MCF 10A (cell line): ENCODE measurements at places on chromosomes 1 and 21.

GRCh38 chr1:177476676-177477075 is 305.9 kb downstream of the BRINP2 start:
- H3K36me3 ChIP-seq, result no peaks in the 10 kb centered on the region
- no peak overlapping the region for H3K27ac ChIP-seq
- no peak overlapping the region for H3K4me3 ChIP-seq
- no peak for DNase-seq

- no peak overlapping the region for H3K27ac ChIP-seq
- H3K4me1 ChIP-seq, result no peaks in the 10 kb centered on the region
- no peak for DNase-seq
- peaks cover 46% of the 10 kb centered on the region for H3K36me3 ChIP-seq
- no peaks in the 10 kb centered on the region for H3K27me3 ChIP-seq
- no peak overlapping the region for H3K4me3 ChIP-seq
These were observed 156.0 kb downstream of the PGBD5 start for GRCh38 chr1:230270185-230270558.

GRCh38 chr1:211628417-211628816 is 47.0 kb downstream of the NEK2 start:
- peaks cover 30% of the 10 kb centered on the region for H3K4me1 ChIP-seq
- H3K4me3 ChIP-seq, result no peak overlapping the region
- no peak for DNase-seq
- no peaks in the 10 kb centered on the region for H3K27me3 ChIP-seq
- no peak overlapping the region for H3K27ac ChIP-seq
- H3K36me3 ChIP-seq, result peaks cover 6% of the 10 kb centered on the region

- H3K36me3 ChIP-seq, result no peaks in the 10 kb centered on the region
- no peaks in the 10 kb centered on the region for H3K27me3 ChIP-seq
- H3K4me1 ChIP-seq, result no peaks in the 10 kb centered on the region
- H3K27ac ChIP-seq, result no peak overlapping the region
These were observed 35.7 kb upstream of the OSBPL9 start for GRCh38 chr1:51581238-51581637.

GRCh38 chr1:238488401-238488800 is 597.7 kb upstream of the ZP4 start:
- H3K27ac ChIP-seq, result no peak overlapping the region
- H3K36me3 ChIP-seq, result no peaks in the 10 kb centered on the region
- no peaks in the 10 kb centered on the region for H3K27me3 ChIP-seq
- DNase-seq, result no peak
- H3K4me3 ChIP-seq, result no peak overlapping the region

DNA sequence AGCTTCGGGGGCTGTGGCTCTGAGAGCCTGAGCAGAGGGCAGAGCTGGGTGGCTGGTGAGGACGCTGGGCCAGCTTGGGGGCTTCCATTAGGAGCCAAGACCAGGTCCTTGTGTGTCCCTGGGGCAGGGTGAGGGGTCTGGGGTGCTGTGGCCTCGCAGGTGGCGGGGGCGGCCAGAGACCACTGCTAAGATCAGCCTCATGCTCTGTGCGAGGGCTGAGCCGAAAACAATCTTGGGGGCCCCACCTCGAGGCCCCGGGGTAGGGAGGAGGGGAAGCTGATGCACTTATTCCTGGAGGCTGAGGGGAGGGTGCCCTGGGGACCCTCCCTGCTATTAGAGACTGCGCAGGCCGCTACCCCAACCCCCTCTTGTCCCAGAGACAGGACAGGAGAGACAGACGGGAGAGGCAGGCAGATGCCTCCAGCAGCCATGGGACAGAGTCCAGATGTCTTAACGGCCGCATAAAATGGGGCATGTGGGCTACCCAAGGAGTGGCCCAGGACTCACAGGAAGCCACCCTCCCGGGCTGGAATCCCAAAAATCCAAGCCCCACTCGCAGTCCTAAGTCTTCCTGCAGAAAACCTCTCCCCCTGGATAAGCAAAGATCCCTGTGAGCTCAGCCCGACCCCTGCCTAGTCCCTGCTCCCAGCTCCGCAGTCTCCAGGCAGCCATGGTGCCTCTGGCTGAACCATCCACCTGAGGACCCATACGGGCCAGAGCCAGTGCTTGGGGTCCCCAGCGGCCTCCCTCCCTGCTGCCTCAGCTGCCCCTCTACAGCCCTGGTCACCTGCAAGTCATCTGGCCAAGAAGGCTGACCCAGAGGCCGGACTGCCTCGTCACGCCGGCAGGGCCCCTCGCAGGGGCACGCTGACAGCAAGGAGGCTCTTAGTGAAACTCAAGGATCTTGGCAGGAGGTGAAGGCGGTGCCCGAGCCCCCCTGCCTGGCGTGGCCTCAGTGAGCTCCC is 43.6 kb upstream of the COL18A1 start:
- H3K27me3 ChIP-seq, result no peaks in the 10 kb centered on the region
- no peak overlapping the region for H3K4me3 ChIP-seq
- H3K36me3 ChIP-seq, result no peaks in the 10 kb centered on the region
- no peak overlapping the region for H3K27ac ChIP-seq
- peaks cover 15% of the 10 kb centered on the region for H3K4me1 ChIP-seq

GRCh38 chr21:40575976-40576375 is 271.0 kb downstream of the DSCAM start:
- no peak overlapping the region for H3K27ac ChIP-seq
- H3K4me1 ChIP-seq, result no peaks in the 10 kb centered on the region
- H3K27me3 ChIP-seq, result no peaks in the 10 kb centered on the region
- no peak overlapping the region for H3K4me3 ChIP-seq
- DNase-seq, result no peak

GRCh38 chr1:209768354-209768774 is 12.5 kb downstream of the TRAF3IP3 start:
- no peak overlapping the region for H3K4me3 ChIP-seq
- H3K4me1 ChIP-seq, result peaks cover 17% of the 10 kb centered on the region
- H3K27ac ChIP-seq, result no peak overlapping the region
- H3K36me3 ChIP-seq, result no peaks in the 10 kb centered on the region
- no peaks in the 10 kb centered on the region for H3K27me3 ChIP-seq

GRCh38 chr21:41677671-41678015 is 89.2 kb downstream of the RIPK4 start:
- no peak overlapping the region for H3K4me3 ChIP-seq
- H3K4me1 ChIP-seq, result peaks cover 24% of the 10 kb centered on the region
- peak; percentile 46 for DNase-seq
- H3K36me3 ChIP-seq, result no peaks in the 10 kb centered on the region

GRCh38 chr1:182056601-182057366 is 4.7 kb downstream of the ZNF648 start:
- peaks cover 3% of the 10 kb centered on the region for H3K4me1 ChIP-seq
- no peaks in the 10 kb centered on the region for H3K36me3 ChIP-seq
- peaks cover 14% of the 10 kb centered on the region for H3K27me3 ChIP-seq

DNA sequence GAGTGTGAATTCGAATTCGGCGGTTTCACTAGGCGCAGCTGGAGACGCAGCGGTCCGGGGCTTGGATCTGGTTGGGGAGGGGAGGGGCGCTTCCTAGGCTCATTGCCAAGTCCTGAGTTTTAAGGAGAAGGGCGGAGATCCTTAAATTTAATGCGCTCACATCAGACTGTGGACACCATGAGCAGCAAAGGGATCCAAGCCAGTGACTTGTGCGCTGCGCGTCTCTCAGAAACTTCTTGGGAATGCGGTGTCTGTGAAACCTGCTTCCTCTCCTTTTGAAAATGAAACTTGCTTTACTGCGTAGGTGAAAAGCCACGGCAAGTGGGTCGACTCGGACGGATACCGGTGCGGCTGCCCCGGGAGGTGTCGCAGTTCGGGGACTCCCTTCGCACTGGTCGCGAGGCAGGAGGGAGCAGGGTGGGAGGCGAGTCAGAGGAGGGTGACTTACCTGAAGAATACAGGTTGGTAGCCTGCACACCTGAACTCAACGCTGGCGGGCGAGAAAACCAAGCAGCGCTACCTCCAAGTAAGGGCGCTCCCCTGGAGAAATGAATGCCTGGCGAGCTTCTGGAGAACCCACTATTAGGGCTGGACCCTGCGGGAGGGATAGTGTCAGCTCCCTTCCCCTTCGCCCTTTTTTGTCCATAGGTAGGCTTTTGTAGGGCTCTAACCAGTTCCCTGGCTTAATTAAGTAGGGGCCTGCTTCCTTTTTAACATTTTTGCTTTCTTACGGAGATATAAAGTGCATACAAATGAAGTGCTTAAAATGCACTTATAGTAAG is 992 bp downstream of the TENT5C start:
- no peaks in the 10 kb centered on the region for H3K4me1 ChIP-seq
- peaks cover 31% of the 10 kb centered on the region for H3K27me3 ChIP-seq
- H3K4me3 ChIP-seq, result peak overlapping the region; percentile 97
- H3K36me3 ChIP-seq, result peaks cover 5% of the 10 kb centered on the region
- H3K27ac ChIP-seq, result no peak overlapping the region

- peaks cover 27% of the 10 kb centered on the region for H3K4me1 ChIP-seq
- peak; percentile 69 for DNase-seq
- peaks cover 20% of the 10 kb centered on the region for H3K36me3 ChIP-seq
- peak overlapping the region; percentile 41 for H3K27ac ChIP-seq
These were observed 7.8 kb downstream of the SLC41A1 start for GRCh38 chr1:205805082-205805711.

DNA sequence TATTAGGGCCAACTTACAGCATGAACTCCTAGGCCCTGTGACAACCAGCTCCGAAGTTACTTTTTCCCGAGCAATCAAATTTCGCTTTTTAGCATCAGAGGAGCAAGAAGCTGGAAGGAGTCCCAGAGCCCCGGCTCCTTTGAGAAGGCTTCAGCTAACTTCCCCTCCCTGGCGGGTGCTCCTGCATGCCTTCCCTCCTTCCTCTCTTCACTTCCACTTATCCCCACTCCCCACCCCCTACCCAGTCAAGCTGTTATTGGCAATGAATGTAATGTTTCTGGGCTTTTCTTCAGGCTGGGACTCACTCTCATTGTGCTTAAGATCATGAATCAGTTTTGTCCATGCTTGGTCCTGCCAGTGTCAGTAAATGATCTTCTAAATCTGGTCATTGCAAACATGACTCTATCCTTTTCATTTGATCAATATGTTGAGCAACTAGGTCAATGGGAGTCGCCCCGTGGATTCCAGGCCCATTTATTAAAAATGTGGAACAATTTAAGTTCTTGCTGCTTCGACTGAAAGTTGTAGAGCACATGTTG is 94.5 kb upstream of the TSPAN2 start:
- no peaks in the 10 kb centered on the region for H3K36me3 ChIP-seq
- H3K4me1 ChIP-seq, result peaks cover 27% of the 10 kb centered on the region
- H3K4me3 ChIP-seq, result no peak overlapping the region

DNA sequence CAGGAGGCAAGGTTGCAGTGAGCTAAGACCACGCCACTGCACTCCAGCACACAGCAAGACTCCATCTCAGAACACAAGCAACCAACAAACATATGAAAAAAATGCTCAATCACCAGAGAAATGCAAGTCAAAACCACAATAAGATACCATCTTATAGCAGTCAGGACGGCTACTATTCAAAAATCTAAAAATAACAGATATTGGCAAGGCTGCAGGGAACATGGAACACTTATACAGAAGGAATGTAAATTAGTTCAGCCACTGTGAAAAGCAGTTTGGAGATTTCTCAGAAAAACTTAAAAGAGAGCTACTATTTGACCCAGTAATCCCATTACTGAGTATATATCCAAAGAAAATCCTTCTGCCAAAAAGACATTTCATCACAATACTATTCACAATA is 27.6 kb upstream of the POGK start:
- no peaks in the 10 kb centered on the region for H3K36me3 ChIP-seq
- no peaks in the 10 kb centered on the region for H3K27me3 ChIP-seq
- no peak overlapping the region for H3K27ac ChIP-seq
- no peak overlapping the region for H3K4me3 ChIP-seq

DNA sequence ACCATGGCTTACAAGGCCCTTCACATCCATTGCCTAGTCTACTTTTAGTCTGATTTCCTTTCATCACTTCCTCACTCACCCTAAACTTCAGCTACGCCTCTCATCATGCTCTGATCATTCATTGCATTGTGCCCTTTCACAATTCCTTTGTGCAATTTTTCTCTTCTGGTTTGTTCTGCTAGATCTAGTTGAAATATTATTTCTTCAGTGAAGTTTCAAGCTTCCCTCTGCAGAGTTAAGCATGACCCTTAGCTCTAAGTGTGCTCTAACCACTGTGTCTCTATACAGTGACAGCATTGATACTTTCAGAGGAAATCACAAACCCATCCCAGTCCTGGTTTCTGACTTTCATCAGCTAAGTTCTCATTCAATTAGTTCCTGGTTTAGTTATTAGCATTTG is 166.1 kb downstream of the PLA2G4A start:
- no peaks in the 10 kb centered on the region for H3K36me3 ChIP-seq
- no peaks in the 10 kb centered on the region for H3K27me3 ChIP-seq
- no peaks in the 10 kb centered on the region for H3K4me1 ChIP-seq
- no peak overlapping the region for H3K4me3 ChIP-seq

DNA sequence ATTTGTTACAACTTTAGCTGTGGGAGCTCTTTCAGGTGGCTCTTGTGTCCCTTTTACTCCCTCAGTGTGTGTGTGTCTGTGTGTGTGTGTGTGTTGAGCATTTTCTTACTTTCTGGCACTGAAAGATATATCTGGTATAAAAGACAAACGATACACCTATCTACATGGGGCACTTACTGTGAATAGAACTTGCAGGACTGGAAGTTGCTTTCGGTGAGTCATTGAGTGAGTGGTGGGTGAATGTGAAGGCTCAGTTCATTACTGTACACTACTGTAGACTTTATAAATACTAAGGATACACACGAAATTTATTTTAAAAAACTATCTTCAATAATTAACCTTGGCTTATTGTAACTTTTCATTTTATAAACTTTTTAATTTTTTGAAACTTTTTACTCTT is 38.7 kb downstream of the BTBD8 start:
- H3K27me3 ChIP-seq, result no peaks in the 10 kb centered on the region
- H3K4me3 ChIP-seq, result no peak overlapping the region
- H3K4me1 ChIP-seq, result no peaks in the 10 kb centered on the region
- no peak overlapping the region for H3K27ac ChIP-seq
- peak; percentile 22 for DNase-seq
- H3K36me3 ChIP-seq, result no peaks in the 10 kb centered on the region

- H3K4me3 ChIP-seq, result no peak overlapping the region
- H3K27me3 ChIP-seq, result no peaks in the 10 kb centered on the region
- peaks cover 43% of the 10 kb centered on the region for H3K4me1 ChIP-seq
- DNase-seq, result peak; percentile 30
These were observed 46.3 kb downstream of the PTPN14 start for GRCh38 chr1:214505134-214505533.

- no peaks in the 10 kb centered on the region for H3K36me3 ChIP-seq
- no peak overlapping the region for H3K27ac ChIP-seq
- no peak overlapping the region for H3K4me3 ChIP-seq
- no peaks in the 10 kb centered on the region for H3K27me3 ChIP-seq
- DNase-seq, result peak; percentile 18
- H3K4me1 ChIP-seq, result peaks cover 23% of the 10 kb centered on the region
These were observed 356.4 kb upstream of the PLXNA2 start for GRCh38 chr1:208600456-208601190.

DNA sequence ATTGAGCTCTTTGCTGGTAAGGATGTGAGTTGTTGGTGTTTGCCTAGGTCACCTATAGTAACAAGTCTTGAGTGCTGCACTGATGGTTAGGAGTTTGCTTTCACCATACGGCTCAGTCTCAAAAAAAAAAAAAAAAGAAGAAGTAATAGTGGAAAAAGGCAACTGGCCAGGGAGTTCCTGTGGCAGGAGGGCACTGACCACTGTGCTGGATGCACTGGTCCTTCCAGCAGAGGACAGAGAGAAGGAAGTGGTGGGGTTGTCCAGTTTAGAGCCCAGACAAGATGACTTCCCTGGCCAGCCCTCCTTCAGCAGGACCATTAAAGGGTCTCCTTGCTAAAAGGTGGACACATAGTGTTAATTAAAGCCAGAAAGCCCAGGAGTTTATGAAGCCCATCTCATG is 11.9 kb upstream of the PTCH2 start:
- DNase-seq, result no peak
- no peaks in the 10 kb centered on the region for H3K4me1 ChIP-seq
- no peak overlapping the region for H3K27ac ChIP-seq
- no peaks in the 10 kb centered on the region for H3K27me3 ChIP-seq
- no peak overlapping the region for H3K4me3 ChIP-seq
